ENCODE measurements at places on chromosomes 13 and 19. TPM values are rescaled to one million over a fixed set of nuclear protein-coding genes. Genes with fewer than 3 reads are reported as not detected.

- DNase-seq: no peak
Measured at GRCh38 chr13:40406405-40407120, 259.9 kb downstream of the FOXO1 start.

GRCh38 chr13:36298535-36299068 is 988 bp upstream of the CCDC169 start:
- DNase-seq: peak; percentile 75

- no peak for DNase-seq
Measured at GRCh38 chr13:71082631-71083030, 784.4 kb downstream of the DACH1 start.

- no peak for DNase-seq
Measured at GRCh38 chr13:79389026-79389425, 17.0 kb downstream of the RBM26 start.

DNA sequence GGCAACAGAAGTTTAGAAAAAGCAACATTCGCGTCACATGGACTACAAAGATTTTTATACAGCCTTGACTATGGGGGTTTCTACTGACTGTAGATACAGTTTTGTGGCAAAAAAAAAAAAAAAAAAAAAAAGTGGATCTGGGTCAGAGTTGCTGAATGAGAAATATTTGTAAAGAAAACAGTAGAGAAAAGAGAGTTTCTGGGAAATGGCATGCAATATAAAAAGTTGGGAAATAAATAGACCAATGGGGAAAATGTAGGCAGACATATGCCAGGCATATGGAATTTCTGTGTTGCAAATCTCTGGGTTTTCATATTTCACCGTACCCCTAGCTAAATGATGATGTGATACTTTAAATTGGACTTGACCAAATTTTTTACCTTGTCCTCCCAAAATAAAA is 315.3 kb downstream of the EFNB2 start:
- no peak for DNase-seq

DNA sequence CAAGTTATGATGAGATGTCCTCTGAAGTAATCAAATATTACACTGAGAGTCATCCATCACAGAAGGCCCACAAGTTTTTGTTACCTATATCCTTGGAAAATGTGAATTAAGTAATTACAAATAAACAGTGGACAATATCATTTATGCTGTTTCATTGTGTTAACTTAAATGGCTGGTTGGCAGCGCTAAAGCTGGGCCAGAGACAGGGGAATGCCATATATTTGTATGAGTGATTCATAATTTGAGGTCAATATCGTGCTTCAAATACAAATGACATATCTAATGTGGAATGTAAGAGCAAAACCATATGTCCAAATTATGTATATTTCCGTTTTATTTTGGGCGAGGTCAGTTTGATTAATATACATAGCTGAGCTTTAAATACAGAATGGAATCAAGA is 1556.2 kb downstream of the SLITRK5 start:
- DNase-seq: no peak

DNA sequence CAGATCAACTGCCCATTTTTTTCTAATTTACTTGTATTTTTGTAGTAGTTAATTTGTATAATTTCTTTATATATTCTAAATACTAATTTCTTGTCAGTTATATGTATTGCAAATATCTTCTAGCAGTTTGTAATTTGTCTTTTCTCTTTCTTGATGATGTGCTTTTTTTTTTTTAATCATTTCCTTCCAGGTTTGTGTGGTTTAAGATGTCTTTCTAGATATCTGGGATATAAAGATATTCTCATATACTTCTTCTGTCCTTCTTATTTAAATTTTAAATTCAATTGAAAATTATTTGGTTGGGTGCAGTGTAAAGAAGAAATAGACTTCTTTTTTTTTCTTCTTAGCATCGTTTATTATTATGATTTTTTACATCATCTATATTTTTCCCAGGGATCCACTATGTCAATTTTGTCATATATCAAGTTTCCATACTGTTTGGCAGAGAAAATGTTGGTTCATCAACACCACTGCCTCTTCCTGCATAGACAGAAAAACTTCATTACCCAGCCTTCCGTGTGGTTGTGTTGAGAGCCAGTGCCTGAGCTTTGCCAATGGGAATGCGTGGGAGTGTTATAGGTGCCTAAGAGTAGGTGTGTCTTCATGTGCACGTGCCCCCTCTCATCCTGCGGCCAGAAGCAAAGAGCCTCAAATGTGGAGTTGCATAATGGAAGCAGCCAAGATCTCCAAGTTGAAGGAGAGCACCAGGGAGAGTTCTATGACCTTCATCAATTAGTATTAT is 15.8 kb downstream of the CPB2 start:
- no peak for DNase-seq

- DNase-seq: no peak
Measured at GRCh38 chr13:60837806-60838205, 440.8 kb downstream of the TDRD3 start.

DNA sequence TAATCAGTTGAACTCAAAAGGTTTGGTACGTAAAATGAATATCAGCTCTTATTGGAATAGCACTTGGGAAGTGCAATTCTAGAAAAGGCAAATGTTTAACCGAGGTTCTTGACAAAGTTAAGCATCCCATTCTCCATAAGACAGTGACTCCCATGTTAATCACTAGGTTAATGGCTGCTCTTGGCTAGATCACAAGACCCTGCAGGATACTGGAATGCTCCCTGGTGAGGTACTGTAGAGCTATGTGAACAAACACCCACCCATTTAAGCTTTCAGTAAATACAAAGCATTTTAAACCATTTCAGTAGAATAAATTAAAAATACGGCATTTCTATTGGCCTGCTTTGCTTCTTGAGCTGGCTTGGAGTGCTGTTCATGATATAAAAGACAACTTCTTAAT is 56.5 kb downstream of the TDRD3 start:
- no peak for DNase-seq

GRCh38 chr13:99998261-99998660 is 16.7 kb downstream of the ZIC2 start:
- DNase-seq: no peak

DNA sequence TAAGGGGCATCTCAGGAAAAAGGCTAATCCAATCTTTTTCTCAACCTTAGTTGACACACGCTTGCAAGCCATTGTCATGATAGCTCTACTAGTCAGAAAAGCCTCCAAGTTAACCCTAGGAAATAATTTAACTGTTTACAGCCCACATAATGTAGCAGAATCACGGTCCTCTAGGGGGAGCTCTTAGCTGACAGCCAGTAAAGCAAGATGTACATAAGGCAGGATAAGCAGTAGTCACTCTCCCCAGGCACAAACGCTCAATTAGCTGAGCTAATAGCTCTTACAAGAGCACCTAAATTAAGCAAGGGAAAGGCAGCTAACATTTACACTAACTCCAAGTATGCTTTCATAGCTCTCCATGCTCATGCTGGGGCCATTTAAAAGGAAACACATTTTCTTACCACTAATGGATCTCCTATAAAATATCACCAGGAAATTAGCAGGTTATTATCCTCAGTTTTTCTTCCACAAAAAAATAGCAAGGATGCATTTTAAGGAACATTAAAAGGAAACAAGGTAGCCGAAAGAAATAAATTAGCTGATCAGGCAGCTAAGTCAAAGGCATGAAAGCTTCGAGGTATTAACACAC is 33.7 kb upstream of the ZSCAN5A start:
- DNase-seq: no peak

GRCh38 chr13:59399513-59399912 is 764.2 kb downstream of the DIAPH3 start:
- no peak for DNase-seq

DNA sequence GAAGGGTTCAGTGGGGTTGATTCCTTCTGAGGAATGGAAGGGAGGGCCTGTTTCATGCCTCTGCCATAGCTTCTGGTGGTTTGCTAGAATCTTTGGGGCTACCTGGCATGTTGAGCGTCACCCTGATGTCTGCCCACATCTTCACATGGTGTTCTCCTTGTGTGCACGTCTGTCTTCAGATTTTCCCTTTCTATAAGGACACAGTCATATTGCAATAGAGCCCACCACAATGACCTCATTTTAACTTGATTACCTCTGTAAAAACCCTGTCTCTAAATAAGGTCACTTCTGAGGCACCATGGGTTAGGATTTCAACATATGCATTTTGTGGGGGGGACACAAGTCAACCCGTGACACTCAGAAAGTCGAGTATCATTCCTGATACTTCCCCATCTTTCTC is 257.9 kb downstream of the COG6 start:
- DNase-seq: no peak

- DNase-seq: no peak
Measured at GRCh38 chr19:21065336-21065735, 16.7 kb upstream of the ZNF714 start.

The UQCR11 gene
- 174 TPM for total RNA-seq

The PNPLA6 gene
- total RNA-seq: 135 TPM

The CGB8 gene
- not detected for total RNA-seq

The KCNN1 gene
- 8.4 TPM for total RNA-seq
